ENCODE measurements at places on chromosomes 12 and 14. TPM values are rescaled to one million over a fixed set of nuclear protein-coding genes. Genes with fewer than 3 reads are reported as not detected.

DNA sequence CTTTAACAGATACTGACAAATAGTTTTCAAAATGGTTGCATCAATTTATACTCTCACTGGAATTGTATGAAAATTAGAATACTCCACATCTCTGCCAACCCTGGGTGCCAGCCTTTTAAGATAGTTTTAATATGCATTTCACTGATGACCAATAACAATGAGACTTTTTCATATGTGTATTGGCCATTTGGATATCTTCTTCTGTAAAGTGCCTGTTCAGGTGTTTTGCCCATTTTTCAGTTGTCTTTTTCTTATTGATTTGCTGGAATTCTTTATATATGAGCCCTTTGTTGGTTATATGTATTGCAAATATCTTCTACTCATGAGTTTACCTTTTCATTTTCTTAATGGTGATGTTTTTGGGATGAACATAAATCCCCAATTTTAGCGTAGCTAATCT, 16.7 kb upstream of the RNU6-7 start:
- no peak for DNase-seq

The ATP2B1 gene
- total RNA-seq, result 36.3 TPM

DNA sequence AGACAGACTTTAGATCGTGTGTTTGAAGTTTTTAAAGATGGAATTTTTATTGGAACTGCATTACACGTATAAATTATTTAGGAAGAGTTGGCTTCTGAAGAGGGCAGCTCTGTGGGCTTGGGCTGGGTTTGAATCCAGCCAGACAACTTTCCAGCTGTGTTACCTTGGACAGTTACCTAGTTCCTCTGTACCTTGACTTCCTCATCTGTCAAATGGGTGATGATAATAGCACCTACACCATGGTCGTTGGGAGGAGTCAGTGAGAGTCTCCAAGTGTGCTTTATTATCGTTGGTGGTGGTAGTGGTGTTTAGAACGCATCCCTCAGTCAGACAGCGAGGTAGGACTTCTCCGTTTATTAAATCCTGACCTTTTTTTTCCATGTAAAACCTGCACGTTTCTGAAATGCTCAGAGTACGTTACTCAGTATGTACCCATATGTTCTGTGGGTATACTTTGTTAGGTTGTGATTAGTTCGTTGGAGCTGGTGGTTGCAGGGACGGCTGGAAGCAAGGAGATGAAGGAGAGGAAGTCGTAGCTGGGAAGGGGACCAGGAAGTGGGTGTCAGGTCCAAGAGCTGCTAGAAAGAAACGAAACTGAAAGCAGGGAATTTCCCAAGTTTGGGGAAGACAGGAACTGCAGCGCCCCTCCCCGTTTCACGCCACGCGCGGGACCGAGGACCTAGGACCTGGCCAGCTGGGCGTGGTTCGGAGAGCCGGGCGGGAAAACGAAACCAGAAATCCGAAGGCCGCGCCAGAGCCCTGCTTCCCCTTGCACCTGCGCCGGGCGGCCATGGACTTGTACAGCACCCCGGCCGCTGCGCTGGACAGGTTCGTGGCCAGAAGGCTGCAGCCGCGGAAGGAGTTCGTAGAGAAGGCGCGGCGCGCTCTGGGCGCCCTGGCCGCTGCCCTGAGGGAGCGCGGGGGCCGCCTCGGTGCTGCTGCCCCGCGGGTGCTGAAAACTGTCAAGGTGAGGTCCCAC, at the start of gene OAS3:
OAS3 (plus strand) TSS at position 734 of the 979 bp plus-strand sequence; CDS start at position 791, 57 bp downstream.
- DNase-seq, result peak; percentile 47

GRCh38 chr12:93902736-93903562, 225.8 kb downstream of the CRADD start:
- no peak for DNase-seq

DNA sequence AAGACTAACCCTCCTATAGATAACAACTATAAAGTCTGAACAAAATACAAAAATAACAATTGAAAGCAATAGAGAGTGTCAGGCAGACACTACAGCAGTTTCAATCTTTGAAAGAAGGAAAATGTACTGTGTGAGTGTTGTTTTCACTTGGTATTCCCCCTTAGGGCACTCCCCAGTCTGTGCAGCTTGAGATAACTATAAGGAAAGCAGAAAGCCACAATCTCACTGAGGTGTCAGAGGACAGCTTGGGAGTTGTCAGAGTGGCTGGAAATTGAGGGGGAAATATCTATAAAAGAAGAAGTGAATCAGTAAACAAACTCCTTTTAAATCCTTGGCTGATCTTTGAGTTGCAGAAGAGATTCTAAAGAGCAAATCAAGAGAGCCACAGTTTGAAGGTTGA, 364.8 kb downstream of the NELL2 start:
- DNase-seq, result no peak

The TTC9 gene
- total RNA-seq, result 16.5 TPM
